ENCODE measurements at places on chromosomes 3 and 15. TPM values are rescaled to one million over a fixed set of nuclear protein-coding genes. Genes with fewer than 3 reads are reported as not detected.

DNA sequence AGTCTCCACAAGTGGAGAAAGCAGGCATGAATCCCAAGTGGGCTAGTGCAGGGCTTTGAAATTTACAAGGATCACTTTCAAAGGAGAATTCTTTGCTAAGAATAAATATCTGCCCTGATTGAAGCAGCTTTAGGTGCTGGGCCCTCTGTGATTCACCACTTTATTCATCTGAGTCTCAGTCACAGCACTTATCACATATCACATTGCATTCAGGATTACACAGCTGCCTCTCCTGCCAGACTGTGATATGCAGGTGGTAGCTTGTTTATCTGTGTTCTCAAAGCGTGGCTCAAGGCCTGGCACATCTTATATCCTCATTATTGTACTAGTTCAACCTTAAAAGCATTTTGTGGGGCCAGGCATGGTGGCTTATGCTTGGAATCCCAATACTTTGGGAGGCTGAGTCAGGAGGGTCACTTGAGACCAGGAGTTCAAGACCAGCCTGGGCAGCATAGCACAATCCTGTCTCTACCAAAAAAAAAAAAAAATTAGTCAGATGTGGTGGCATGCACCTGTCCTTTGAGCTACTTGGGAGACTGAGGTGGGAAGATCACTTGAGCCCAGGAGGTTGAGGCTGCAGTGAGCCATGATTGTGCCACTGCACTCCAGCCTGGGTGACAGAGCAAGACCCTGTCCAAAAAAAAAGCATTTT is 156.9 kb upstream of the EIF1B start:
- DNase-seq = no peak

- DNase-seq = no peak
Measured at GRCh38 chr3:72577190-72577589, 271.1 kb downstream of the SHQ1 start.

DNA sequence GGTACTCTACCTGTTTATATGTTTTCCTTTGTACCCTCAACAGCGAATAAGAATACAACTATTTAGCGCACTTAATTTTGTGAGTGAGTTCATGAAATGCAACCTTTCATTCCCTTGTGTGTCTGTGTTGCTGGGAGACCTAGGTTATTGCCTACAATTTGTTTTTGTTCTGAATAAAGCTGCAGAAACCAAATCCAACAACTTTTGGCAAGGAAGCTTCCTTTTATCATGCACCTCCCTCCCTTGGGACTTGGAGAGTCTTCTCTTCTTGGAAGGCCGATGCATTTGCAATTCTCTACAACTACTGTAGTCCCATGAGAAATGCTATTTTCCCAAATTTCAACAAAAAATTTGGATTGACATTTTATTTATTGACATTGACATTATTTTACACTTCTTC is 1002.4 kb upstream of the CADM2 start:
- DNase-seq = no peak

GRCh38 chr3:85652360-85652759 is 693.6 kb downstream of the CADM2 start:
- no peak for DNase-seq

- no peak for DNase-seq
Measured at GRCh38 chr15:95624616-95625361, 705.7 kb upstream of the NR2F2 start.

- DNase-seq = no peak
Measured at GRCh38 chr3:28905798-28906197, 375.1 kb upstream of the RBMS3 start.

GRCh38 chr3:23387286-23387918 is 184.3 kb downstream of the UBE2E2 start:
- no peak for DNase-seq

The CYP11A1 gene
- total RNA-seq = 4.3 TPM

DNA sequence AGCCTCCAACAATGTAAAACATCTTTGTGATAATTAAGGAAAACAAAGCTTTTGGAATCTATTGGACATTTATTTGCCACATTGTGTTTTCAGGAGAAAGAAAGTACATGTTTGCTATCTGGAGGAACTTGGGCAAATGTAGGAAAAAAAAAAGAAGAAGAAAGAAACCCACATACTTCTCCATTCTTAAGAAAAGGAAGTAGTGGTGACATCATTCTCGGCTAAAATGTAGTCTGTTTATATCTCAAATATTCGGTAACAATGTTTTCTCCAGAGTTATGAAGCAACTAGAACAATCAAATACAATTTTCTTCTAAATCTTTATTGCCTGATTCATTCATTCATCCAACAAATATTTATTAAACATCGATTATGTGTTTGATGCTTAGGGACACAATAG is 2.3 kb upstream of the TGFBR2 start:
- DNase-seq = no peak

The GOLGA8T gene
- total RNA-seq = 1.5 TPM

Measured in sciatic nerve (tissue), 2 donors.